ENCODE measurements at places on chromosomes 7 and 10. TPM values are rescaled to one million over a fixed set of nuclear protein-coding genes. Genes with fewer than 3 reads are reported as not detected.

DNA sequence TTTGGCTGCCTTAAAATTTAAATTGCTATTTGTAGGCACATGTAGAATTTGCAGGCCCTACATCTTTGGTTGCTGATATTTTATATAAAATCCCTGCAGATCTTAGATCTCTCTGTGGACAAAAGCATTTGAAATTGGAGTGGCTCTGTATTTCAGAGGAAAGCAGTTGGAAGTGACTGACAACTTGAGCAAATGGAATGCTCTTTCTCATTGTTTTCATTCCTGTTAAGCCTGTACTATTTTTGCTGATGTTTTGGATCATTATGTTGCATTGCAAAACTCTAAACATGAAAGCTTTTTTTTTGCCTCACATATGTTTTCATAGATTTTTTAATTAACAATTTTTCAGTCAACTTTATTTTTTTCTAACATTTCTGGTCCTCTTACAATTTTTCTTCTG is 251.2 kb upstream of the MDFIC start:
- DNase-seq: no peak

GRCh38 chr10:71765906-71766716 is 7.2 kb downstream of the VSIR start:
- no peak for DNase-seq

DNA sequence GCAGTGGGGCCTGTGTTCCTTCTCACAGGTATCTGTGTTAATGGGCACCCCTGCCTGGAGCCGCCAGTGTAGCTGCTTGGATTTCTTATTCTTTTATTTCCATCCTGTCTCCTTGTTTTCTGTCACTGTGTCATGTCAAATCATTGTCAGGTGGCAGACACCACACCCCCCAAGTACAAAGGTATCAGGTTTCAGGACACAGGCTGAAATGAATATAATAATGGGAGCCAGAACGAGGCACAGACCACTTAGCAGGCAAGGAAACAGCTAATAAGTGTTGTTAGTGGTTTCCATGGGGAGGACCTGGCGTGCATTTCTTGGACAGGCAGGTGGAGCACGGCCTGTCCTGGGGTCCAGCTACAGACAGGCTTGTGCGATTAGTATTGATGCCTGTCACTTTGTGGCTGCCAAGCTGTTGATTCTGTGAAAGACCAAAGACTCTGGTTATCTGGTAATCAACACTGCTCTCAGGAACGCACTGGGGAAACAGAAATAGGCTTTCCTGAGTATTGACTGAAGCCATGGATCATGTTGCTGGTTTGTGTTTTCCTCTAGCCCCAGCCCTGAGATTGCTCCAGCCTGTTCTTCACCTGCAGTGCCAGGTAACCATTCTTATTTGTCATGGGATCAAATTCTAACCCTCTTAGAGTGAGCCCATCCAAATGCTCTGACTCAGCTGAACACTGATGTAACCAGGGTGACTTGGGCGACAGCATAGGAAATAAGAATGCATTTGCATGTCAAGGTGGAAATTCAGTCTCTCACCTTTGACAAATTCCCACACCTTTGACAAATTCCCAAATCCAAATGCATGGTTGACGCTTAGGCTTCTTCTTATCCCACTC is 1002.0 kb downstream of the LRMDA start:
- no peak for DNase-seq

GRCh38 chr7:100080907-100081534 is 502 bp downstream of the ZNF3 start:
- no peak for DNase-seq

DNA sequence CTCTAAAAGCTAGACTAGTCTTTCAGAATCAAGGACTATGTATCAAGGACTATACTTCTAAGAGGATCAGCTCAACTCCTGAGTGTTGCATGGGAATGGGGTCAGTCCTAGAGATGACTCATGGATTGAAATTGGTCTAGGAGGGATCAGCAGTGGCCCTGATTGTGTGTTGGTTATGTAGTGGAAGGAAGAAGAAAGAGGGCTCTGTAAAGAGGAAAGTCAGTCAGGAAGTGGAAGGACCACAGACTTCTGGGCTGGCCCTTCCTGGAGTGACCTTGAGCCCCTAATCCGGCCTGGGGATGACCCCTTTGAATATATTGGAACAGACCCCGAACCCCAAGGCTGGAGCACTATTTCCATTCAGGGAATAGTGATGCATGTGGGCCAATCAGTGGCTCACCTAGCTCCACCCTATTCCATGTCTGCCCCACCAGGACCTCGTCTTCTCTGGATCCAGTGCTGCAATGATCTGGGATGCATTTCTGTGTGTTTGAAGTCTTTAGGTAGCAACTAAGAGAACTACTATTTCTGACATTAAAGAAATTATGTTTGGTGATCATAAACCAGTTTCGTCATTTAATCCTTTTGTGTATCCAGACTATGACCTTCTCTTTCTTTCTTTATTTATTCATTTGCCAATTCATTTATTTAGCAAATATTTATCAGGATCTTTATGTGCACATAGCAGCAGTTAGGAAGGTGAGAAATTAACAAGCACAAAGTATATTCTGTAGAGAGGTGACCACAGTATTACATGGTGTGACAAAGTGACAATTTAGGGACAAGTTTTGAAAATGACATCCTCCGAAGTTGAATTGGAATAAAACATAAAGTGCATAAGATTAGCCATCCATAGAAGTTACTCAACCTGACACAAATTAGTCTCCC is 48.6 kb upstream of the KIF5B start:
- no peak for DNase-seq

OR9A2 gene
- not detected for total RNA-seq

CPN1 gene
- total RNA-seq: not detected

NRCAM gene
- total RNA-seq: 0.73 TPM

LRRC61 gene
- total RNA-seq: 24.5 TPM

REEP3 gene
- total RNA-seq: 20.8 TPM
